Chondrocyte (in vitro differentiated cells): ENCODE measurements at places on chromosomes 11 and 22. TPM values are rescaled to one million over a fixed set of nuclear protein-coding genes. Genes with fewer than 3 reads are reported as not detected.
A peak's percentile ranks its signal among the peaks of the same experiment; 100 is the strongest.

DNA sequence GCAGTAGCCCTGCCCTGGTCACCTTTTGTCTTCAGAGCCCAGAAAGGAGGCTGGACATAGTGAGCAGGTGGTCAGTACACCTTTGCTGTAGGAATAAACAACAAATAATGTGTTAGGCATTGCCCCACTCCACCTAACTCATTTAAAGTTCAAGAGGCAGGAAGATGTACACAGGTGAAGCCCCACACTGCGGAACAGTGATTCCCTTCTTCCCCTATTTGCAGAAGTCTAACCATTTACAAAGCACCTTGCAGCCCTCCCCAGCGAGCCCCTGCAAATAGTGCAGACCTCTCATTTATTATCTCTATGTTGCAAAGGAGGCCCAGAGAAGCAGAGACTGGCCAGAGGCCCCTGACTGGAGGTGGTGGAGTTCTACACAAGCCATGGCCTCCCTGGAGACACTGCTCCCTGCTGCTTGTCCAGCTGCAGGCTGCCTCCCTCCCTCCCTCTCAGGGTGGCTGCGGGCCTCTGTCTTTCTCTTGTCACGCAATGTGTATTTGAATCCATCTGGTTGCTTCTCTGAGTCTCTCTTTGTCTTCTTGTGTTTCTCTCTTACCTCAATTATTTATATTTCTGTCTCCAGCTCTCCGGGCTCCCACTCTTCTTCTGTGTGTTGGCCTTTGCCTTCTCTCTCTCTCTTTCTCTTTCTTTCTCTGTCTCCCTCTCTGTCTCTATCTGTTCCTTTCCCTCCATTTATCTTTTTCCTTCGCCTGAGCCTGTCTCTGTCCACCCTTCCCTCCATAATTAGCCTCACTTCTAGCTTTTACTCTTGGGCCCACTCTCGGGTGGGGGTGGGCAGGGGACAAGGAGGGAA is 59.1 kb upstream of the PRDM11 start:
- peaks cover 67% of the 10 kb centered on the region for H3K4me1 ChIP-seq
- peak overlapping the region; percentile 90 for H3K27ac ChIP-seq
- no peak for DNase-seq
- H3K36me3 ChIP-seq, result no peaks in the 10 kb centered on the region

GRCh38 chr11:21374376-21374775 is 705.0 kb downstream of the NELL1 start:
- no peak for DNase-seq
- no peaks in the 10 kb centered on the region for H3K27me3 ChIP-seq
- no peak overlapping the region for H3K27ac ChIP-seq
- H3K36me3 ChIP-seq, result no peaks in the 10 kb centered on the region
- H3K4me3 ChIP-seq, result no peak overlapping the region

DNA sequence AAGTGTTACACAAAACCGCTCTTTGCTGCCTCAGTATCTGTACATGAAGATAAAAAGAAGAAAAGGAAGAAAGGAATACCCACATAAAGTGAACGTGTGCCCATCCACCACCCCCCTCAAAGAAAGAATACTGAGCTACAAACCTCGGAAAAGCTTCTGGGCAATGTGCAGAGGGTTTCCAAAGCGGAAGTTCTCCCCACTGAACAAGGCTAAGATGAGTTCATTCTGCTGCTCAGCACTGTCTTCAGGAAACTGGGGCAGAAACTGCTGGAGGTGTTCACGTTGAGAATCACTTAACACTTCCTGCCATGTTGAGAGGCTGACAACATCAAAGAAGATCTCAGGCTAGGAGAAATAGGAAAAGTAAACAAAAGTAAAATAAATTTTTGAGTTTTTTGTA is 6.9 kb downstream of the NFRKB start:
- no peak for DNase-seq
- peaks cover 41% of the 10 kb centered on the region for H3K36me3 ChIP-seq
- peaks cover 3% of the 10 kb centered on the region for H3K4me1 ChIP-seq
- H3K27ac ChIP-seq, result no peak overlapping the region
- H3K27me3 ChIP-seq, result no peaks in the 10 kb centered on the region

DNA sequence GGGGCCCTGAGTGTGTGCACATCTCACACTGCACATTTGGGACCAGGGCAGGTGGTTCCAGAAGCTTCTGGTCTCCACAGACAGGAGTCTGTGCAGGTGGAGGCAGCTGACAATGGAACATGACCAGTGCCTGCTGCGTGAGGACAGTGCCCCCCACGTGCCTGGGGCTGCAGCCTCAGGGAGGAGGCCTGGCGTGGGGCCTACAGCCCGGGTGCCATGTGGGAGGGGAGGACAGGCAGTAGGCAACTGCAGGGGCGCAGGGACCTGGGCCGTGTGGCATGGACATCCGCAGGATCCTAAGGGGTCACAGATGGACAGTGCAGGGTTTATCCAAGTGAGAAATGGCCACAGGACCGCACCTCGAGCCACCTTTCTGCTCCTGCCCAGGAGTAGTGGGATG is 28.8 kb downstream of the TSPAN4 start:
- H3K27ac ChIP-seq, result no peak overlapping the region
- peaks cover 4% of the 10 kb centered on the region for H3K4me1 ChIP-seq
- H3K4me3 ChIP-seq, result no peak overlapping the region
- DNase-seq, result no peak
- H3K27me3 ChIP-seq, result no peaks in the 10 kb centered on the region

- DNase-seq, result no peak
- H3K4me1 ChIP-seq, result no peaks in the 10 kb centered on the region
- no peaks in the 10 kb centered on the region for H3K36me3 ChIP-seq
Measured at GRCh38 chr11:17798253-17798652, 63.7 kb downstream of the KCNC1 start.

- H3K36me3 ChIP-seq, result no peaks in the 10 kb centered on the region
- no peak overlapping the region for H3K27ac ChIP-seq
- H3K4me3 ChIP-seq, result no peak overlapping the region
- no peak for DNase-seq
- no peaks in the 10 kb centered on the region for H3K4me1 ChIP-seq
- H3K27me3 ChIP-seq, result no peaks in the 10 kb centered on the region
Measured at GRCh38 chr22:16777284-16777924, 47.8 kb downstream of the XKR3 start.

Gene OR4C45
- not detected in 3 replicates for total RNA-seq

Gene MS4A6E
- total RNA-seq, result not detected in 3 replicates

Gene MPZL3
- total RNA-seq, result 1.1 to 1.7 TPM (median 1.6 TPM) in 3 replicates

Gene GDPD4
- total RNA-seq, result not detected in 3 replicates

Gene RTN4R
- total RNA-seq, result 0.75 to 5.5 TPM (median 5.5 TPM) in 3 replicates

Gene BTBD10
- 34.2 to 37.3 TPM (median 35.4 TPM) in 3 replicates for total RNA-seq

Gene RASD2
- 0.27 to 0.28 TPM in 2 of 3 replicates, not detected in the other for total RNA-seq

Gene CD6
- total RNA-seq, result 0.33 TPM in 1 of 3 replicates, not detected in the others

Gene VSIG10L2
- not detected in 3 replicates for total RNA-seq

Gene ADAMTS15
- 16.8 to 140 TPM (median 136 TPM) in 3 replicates for total RNA-seq
